ENCODE measurements at places on chromosomes 12 and 14.
A peak's percentile ranks its signal among the peaks of the same experiment; 100 is the strongest.

DNA sequence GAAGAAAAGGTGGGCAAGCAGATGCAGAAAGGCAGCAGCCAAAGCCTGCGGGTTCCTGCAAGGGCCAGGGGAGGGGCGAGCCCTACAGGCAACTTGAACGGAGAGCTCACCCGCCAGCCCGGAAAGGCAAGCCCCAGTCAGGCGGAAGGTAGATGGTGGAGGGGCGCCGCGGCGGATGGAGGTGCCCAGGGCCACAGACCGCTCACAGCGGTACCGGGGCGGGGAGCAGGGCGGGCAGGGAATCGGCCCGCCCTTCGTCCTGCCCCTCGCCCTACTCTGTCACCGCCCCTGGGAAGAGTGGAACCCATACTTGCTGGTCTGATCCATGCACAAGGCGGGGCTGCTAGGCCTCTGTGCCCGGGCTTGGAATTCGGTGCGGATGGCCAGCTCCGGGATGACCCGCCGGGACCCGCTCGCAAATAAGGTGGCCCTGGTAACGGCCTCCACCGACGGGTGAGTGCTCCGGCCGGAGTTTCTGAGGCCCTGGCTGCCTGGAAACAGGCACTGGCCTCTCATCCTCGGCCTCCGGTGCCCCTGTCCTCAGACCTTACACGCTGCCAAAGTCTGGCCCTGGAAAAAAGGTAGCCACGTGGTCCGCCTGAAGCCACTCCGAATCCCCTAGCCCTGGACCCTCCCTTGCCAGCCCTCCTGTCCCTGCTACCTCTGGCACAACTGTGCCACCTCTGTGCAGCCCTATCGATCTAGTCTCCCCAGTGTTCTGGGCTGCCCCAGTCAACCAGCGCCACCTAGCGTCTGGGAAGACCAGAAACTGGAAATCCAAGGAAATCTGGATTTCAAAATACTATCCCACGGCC, at the start of gene DHRS4:
TSS of gene DHRS4 (plus strand) at position 307 of the 815 bp plus-strand sequence. CDS start at position 326, 19 bp downstream.
- peak; percentile 56 for DNase-seq

- no peak for DNase-seq
Measured at GRCh38 chr14:100108840-100109593, 43.8 kb downstream of the EVL start.

- no peak for DNase-seq
Measured at GRCh38 chr14:85579942-85580341, 50.0 kb downstream of the FLRT2 start.

DNA sequence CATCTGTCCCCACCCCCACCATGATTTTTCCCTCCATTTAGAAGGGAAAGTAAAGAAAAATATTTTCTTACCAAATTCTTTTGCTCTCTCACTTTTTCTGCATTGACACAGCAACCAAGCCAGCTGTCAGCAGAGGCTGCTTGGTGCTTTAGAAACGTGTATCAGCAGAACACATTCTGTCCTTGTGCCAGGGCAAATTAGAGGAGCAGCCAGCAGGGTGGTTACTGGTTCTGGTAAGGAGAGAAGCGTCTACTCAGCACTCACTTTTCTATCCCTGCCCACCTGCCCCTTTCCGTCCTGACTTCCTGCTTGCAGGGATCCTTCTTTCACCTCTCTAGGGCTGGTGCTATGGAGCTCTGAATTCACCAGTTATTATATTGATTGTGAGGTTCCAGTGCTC, 327.5 kb upstream of the PDE3A start:
- no peak for DNase-seq

DNA sequence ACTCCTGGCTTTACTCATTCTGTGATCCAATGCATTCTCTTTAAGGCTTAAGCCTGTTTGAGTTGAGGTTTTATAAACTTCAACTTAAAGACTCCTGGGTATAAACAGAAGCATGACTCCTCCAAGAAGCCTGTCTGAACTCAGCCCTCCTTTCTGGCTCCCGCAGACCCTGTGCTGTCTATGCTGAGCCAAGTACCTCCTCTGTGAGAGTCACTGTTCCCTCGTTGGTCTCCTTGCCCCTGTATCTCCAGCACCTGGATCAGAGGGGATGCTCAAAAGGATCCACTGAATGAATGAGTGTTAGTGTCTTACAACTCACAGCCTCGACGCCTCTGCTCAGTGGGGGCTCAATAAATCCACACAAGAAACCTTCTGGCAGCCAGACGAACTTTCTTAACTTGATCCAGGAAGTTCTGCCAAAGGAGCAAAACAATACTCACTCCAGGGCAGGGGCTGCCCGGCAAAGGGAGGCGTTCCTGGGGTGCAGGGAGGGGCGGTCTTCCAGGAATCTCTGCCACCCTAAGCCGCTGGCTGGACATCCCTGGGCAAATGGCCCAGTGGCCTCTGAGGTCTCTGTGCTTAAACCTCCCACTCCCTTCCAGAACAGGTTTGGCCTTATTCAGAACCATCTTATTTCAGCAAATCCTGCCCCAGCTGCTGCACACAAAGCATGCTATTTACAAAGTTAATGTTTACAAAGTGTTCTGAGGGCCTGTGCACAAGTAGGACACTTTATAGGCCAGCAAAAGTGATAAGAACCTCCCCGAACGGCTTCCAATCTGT, 32.9 kb downstream of the MAP1LC3B2 start:
- DNase-seq: no peak

DNA sequence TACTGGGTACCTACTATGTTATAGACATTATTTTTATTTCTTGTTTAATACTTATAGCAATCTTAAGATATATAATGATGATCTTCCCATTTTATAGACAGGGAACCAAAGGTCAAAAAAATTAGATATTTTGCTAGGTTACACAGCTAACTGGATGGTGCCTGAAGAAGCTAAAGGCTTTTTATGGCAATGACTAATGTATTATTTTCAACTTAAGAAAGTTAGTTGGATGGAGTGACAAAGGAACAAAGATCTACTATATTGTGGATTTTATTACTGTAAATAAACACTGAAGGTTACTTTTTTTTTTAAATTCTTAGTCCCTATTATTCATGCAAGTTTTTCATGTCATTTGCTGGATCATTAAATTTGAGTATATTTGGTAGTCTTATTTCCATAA, 227.9 kb downstream of the GPHN start:
- no peak for DNase-seq

DNA sequence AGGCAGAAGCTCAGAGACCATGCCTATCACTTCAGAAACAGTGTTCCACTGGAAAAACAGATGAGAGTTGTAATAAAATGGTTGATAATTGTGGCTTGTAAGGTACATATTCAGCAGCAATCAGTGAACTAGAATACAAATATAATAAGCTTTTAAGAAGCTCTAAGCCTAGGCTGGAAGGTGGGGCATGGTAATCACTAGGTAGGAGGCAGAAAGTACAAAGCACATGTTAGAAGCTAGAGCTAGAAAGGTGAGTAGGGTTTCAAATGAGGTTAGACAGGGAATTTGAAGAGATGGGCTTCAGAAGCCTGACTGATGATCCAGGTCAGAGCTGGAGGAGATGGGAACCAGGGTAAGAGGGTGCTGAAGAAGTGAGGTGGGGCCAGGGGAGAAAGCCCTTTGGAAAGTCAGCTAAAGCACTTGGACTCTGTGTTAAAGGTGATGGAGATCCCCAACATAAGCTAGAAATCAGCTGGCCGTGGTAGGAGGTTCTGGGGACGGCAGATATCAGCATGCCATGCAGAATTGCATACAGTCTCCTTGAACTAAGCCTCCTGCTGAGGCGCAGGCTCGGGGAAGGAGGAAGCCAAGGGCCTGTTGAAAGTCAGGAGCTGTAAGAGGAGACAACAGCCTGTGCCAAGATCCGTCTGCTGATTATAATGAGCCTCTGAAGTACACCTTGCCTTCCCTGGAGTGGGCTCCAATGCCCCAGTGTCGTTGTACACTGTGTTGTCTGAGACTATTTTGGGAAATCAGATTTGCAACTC, 659.4 kb downstream of the BCL11B start:
- no peak for DNase-seq

- DNase-seq: no peak
Measured at GRCh38 chr14:62939970-62940369, 105.3 kb downstream of the KCNH5 start.

- no peak for DNase-seq
Measured at GRCh38 chr12:132729541-132730320, 19.1 kb downstream of the PGAM5 start.

- DNase-seq: peak; percentile 34
Measured at GRCh38 chr12:57894399-57895292, 46.7 kb upstream of the ATP23 start.

DNA sequence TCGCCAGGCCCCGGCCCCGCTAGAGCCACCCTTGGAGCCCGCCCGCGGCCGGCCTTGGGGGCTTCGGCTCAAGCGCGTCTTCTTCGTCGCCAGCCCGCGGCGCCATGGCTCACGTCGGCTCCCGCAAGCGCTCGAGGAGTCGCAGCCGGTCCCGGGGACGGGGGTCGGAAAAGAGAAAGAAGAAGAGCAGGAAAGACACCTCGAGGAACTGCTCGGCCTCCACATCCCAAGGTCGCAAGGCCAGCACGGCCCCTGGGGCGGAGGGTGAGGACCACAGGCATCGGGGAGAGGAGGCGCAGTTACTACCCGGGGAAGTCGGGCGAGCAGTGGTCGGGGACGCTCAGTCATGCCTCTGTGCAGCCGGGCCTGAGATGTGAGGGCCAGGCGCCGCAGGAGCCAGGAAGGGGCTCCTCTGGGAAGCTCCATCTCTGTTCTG, 573 bp downstream of the ARL6IP4 start:
- no peak for DNase-seq

- no peak for DNase-seq
Measured at GRCh38 chr14:48331421-48331820, 656.0 kb upstream of the MDGA2 start.

DNA sequence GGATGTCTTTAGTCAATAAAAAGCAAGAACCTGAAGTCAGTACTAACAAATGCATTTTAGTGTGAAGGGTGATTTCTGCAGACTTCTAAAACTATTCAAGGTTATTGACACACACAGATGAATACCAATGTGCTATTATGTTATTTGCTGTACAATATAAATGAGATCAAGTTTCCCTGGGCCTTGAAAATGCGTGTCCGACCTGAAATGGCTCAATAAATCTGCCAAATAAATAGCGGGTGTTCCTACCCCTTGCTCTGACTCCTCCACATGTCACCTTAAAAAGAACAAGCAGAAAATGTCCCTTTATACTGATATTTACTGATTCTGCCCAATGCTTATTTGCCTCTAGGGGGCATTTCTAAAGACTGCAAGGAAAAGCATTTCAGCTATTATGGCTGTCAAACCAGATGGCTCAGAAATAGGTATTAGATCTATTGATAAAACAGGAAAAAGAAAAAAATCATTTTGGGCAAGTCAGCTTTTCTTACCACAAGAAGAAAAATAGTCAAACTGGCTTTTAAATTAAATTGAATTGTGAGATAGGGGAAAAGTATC, 367.3 kb upstream of the KITLG start:
- no peak for DNase-seq

DNA sequence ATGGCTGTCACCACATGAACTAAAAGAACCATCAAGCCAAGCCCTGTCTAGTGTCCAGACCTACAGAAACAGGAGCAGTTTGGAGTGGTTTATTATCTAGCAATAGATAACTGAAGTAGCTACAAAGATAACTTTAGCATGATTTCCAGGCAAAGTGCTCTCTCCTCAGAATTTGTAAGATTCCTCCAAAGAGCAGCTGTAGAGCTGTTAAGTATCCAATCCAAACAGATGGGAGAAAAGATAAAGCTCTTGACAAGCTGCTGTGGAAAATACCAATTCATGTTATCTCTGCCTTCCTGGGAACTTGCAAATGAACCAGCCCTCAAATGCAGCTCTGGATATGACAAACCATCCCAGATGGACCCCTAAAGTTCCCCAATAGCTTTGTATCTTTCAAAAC, 78.9 kb upstream of the RESF1 start:
- no peak for DNase-seq

- no peak for DNase-seq
Measured at GRCh38 chr12:57834086-57834876, 12.2 kb downstream of the CTDSP2 start.

DNA sequence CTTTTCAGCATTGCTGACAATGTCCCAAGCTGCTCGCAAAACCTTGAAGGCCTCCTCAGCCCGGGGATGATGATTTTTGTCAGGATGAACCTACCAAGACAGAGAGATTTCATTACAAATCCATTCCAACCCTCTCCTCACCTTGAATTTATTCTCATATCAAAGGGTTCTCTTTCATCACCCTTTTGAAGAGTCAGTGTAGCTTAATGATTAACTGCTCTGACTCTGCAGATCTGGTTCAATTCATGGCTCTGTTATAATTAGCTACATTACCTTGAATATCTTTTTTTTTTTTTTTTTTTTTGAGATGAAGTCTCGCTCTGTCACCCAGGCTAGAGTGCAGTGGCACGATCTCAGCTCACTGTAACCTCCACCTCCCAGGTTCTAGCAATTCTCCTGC, 5.6 kb downstream of the ORMDL2 start:
- DNase-seq: no peak

GRCh38 chr12:104596134-104596799, 139.5 kb downstream of the CHST11 start:
- DNase-seq: no peak

- DNase-seq: no peak
Measured at GRCh38 chr14:55771242-55771981, 191.4 kb downstream of the KTN1 start.

GRCh38 chr12:70508178-70508577, 129.1 kb downstream of the PTPRB start:
- DNase-seq: no peak

- DNase-seq: no peak
Measured at GRCh38 chr12:57096099-57096572, 7.2 kb downstream of the NAB2 start.

GRCh38 chr14:98293576-98293975, 978.4 kb downstream of the BCL11B start:
- DNase-seq: no peak

GRCh38 chr14:71336489-71337192, 429.4 kb downstream of the PCNX1 start:
- DNase-seq: no peak

- no peak for DNase-seq
Measured at GRCh38 chr14:42742084-42742483, 1135.4 kb downstream of the LRFN5 start.

- DNase-seq: no peak
Measured at GRCh38 chr12:6638305-6638704, 2.5 kb upstream of the LPAR5 start.

DNA sequence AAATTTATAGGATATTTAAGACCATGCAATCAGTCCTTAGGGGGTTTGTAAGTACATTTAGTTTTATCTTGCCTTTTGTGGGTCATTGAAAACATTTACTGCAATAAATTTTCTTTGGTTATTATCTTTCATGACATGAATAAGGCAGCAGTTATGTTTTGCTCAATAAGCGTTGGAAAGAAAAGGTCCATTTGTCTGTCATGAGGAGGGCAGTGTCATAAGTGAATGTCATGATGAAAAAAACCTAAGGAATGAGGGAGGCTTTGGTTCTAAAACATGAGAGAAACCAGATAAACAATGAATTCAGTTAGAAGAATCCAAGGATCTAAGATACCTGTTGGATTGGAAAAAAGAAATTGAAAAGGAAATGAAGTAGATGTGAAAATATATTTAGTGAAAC, 209.4 kb downstream of the NAV3 start:
- no peak for DNase-seq

GRCh38 chr12:125222876-125223275, 157.6 kb downstream of the AACS start:
- DNase-seq: no peak
